GM20000 (cell line): ENCODE measurements at places on chromosomes 7 and 10.

DNA sequence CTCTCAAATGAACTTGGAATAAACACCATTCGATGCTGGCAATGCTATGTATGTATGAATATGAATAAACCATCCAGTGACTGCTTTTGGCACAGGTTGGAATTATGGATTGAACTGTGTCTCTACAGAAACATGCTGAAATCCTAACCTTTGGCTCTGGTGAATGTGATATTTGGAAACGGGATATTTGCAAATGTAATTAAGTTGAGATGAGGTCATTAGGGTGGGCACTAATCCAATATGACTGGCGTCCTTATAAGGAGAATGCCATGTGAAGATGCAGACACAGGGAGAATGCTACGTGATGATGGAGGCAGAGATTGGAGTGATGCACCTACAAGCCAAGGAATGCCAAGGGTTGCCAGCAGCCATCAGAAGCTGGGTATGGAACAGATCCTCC is 3.4 kb upstream of the ACTR3B start:
- DNase-seq = no peak

- no peak for DNase-seq
Measured at GRCh38 chr10:81472927-81473470, 402.0 kb upstream of the NRG3 start.

DNA sequence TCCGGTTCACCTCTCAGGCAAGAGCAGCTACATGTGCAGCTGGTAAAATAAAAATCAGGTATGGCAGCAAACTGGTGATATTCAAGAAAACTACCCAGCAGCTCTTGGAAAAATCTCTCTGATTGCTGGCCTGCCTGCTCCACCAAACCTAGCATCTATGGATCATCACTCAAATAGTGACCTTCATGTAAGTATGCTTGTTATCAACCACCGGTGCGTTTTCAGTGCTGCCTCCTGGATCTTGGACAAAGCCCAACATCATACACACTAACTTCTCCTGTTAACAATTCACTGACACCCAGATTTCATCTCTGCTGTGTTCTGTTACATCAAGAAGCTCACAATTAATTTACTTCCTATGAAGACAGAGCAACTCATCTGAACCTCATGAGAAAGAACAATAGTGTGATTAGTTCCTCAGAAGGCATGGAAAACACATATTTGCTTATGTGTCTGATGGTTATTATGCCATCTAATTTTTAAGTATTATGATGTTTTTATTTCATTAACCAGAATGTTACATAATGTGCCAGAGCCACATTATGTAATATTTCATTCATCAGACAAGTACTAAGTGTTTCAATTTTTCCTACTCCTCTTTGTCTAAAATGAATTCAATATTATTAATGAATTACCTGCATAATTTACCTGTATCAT is 8.8 kb downstream of the CDK6 start:
- no peak for DNase-seq

- no peak for DNase-seq
Measured at GRCh38 chr7:130879191-130879590, 145.2 kb upstream of the KLF14 start.

DNA sequence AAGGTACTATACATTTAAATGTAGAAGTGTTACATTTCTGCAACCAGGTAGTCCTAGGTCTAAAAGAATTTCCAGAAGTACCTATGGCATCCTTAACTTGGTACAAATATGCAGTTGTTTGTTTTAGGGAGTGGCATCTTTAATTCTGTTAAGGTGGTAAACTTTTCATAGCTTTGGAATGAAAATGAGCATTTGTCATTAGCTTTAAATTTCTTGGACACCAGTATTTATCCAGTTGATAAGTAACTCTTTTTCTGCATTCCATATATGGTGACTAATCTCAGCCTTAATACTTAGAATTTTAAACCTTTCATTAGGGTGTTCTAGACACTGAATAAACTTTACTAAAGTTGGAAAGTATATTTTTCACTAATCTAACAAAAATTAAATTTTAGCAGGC is 10.8 kb downstream of the SLF2 start:
- no peak for DNase-seq

DNA sequence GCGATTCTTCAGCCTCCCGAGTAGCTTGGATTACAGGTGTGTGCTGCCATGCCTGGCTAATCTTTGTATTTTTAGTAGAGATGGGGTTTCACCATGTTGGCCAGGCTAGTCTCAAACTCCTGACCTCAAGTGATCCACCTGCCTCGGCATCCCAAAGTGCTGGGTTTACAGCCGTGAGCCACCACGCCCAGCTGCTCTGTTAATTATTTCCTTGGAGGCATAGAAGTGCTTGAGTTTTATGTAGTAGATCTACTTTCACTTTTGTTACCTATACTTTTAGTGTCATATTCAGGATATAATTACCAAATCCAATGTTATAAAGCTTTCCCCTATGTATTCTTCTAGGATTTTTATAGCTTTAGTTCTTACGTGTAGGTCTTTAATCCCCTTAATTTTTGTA is 1093.0 kb downstream of the GATA3 start:
- no peak for DNase-seq

DNA sequence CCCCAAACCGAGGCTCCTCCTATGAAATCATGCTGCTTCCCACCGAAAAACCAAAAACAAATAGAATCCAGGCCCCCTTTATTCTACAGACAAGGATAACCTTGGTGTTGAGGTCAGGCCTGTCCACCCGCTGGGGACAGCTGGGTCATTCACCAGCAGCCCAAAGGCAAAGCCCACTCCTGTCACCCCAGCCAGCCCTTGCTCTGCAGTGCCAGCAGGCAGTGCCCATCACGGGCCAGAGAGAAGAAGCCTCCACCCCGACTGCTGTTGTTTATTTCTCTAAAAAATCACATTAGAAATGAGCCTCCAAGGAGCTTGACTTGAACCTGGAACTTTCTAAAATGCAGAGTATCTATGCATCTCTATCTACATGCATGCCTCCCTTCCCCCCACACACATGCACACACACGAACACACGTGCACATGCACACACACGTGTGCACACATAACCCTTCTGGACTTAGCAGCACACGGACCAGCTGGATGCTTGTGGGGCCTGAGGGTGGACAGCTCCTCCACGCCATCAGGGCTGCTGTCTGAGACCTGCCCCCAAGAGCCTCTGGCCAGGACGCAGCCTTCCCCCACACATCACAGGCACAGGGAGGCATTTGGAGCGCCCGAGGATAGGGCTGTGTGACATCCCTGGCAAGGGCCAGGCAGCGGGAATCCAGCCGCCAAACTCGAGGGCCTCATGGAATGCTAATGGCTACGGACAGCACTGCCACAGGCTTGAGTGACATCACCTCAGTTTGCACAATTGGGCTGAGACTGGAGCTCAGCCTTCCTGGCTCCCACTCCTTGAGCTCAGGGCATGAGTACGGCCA is 22.8 kb downstream of the PRKAG2 start:
- no peak for DNase-seq

GRCh38 chr7:107471292-107472070 is 1.6 kb downstream of the GPR22 start:
- no peak for DNase-seq

- no peak for DNase-seq
Measured at GRCh38 chr10:35056133-35056532, 34.0 kb downstream of the CUL2 start.

DNA sequence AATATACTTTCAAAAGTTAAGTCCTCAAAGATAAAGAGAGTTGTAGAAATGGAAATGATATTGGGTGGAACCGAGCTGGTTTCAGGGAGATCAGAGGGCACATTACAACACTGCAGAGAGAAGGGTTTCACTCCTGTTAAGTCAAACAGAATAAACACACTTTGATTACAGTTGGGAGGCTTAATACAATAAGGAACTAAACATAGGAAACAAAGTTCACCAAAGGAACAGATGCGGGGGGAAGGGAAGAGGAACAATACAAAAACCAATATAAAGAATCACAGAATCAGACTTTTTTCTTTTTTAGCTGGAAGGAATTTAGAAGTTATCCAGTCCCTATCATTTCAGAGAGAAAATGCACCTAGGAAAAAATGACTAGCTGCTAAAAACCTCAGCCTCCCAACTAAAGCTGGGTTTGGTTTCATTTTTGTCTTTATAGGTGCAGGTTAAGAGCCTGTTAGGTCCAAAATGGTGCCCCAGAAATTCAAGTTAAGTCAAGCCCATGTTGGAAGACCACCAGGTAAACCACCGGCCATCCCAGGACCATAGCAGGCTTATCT is 81.9 kb downstream of the DNMBP start:
- no peak for DNase-seq

GRCh38 chr10:19876570-19876969 is 60.3 kb downstream of the PLXDC2 start:
- no peak for DNase-seq

- no peak for DNase-seq
Measured at GRCh38 chr7:114310345-114311110, 104.1 kb upstream of the FOXP2 start.

DNA sequence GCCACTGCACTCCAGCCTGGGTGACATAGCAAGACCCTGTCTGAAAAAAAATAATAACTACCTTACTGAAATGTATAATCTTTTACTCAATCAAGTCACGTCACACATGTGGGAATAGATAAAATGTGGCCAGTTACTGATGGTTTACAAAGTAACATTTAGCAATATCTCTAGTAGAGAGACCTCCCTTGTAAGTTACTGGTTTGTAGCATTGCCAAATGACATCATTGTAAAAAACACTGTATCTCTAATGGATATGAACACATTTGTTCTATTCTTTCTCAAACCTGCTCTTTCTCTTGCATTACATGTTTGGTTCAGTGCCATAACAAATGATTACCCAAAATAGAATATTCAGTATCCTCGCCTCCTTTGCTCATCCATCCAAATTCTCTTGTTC is 18.8 kb downstream of the TET1 start:
- no peak for DNase-seq

DNA sequence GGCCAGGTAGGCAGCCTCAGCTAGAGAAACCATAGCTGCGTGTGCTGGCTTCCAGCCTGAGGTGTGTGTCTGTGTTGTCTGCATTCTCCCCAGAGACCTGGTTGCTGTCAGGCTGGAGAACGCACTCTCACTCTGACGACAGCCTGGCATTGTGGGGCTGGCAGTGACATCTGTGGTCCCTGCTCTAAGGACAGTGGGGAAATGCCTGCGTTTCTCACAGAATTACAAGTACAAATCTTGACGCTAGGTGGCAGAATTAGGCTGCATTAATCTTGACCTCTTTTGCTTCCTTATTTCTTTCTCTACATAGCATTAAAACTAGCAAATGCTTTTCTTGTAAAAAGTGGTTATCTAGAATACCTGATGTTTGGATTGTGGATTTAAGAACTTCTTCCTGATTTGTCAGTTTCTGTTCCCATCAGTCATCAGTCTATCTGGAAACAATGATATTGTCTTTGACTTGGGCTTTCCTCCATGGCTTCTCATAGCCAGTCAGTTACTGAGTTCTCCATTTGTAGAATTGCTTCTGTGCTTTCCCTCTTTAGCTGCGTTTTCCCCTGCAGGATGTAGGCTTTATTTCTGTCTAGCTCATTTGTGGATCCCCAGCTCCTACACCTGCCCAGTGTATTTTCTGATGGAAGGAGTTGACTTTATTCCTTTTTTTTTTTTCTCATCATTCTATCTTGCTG is 86.0 kb downstream of the FANK1 start:
- peak; percentile 59 for DNase-seq

- DNase-seq = no peak
Measured at GRCh38 chr10:80502621-80503583, 34.8 kb upstream of the SH2D4B start.

DNA sequence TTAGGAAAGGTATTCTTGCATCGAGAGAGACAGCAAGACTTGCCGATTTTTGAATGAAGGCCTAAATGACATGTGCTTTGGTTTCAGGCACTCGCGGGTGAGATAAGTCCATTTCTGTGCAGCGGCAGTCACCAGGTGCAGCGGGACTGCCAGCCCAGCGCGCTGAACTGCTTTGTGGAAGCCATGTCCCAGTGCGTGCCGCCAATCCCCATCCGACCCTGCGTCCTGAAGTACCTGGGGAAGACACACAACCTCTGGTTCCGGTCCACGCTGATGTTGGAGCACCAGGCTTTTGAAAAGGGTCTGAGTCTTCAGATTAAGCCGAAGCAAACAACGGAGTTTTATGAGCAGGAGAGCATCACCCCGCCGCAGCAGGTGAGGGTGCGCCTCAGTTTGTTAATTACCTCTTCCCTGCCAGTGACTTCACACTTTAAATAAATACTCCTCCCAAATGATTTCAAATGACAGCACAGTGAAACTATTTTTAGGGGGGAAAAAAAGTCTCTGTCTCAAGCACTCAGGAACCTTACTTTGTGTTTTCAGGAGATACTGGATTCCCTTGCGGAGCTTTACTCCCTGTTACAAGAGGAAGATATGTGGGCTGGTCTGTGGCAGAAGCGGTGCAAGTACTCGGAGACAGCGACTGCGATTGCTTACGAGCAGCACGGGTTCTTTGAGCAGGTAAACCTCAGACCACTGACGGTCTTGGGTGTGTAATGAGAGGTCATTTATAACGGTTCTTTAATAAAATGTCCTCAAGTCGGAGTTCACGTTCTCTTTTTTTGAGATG is 98.3 kb downstream of the TRRAP start:
- DNase-seq = no peak

GRCh38 chr7:151327659-151328058 is 14.0 kb upstream of the NUB1 start:
- no peak for DNase-seq

GRCh38 chr10:92914478-92915325 is 66.4 kb downstream of the EXOC6 start:
- DNase-seq = peak; percentile 41

DNA sequence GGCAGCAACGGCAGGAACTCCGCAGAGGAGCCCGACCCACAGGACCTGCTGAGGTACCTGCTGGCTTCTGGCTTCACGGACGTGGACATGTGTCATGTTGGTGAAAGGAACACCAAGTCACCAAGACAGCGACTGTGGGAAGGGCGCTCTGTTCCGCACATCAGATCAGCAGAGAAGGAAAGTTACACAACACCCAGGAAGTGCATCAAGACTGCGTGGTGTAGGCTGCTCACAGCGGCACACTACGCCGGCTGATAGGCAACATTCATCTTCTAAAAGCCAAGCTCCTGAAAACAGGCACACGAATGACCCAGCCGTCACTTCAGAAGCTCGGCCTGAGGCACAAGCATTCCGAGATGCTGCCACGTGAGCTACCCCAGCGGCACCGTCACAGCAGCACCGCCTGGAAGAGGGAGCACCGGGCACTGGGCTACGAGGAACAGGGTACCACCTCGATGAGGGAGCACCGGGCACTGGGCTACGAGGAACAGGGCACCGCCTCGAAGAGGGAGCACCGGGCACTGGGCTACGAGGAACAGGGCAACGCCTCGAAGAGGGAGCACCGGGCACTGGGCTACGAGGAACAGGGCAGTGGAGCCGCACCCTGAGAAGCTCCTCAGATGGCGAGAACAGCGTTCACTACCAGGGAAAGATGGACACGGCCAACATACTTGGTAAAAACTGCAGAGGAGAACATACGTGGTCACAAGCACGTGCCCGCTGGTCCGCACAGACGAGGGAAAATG is 86.7 kb downstream of the MAD1L1 start:
- DNase-seq = no peak

- DNase-seq = no peak
Measured at GRCh38 chr7:24908166-24908565, 71.8 kb downstream of the OSBPL3 start.
